GM12892 (cell line): ENCODE measurements at places on chromosomes 6 and 20.
A peak's percentile ranks its signal among the peaks of the same experiment; 100 is the strongest.

DNA sequence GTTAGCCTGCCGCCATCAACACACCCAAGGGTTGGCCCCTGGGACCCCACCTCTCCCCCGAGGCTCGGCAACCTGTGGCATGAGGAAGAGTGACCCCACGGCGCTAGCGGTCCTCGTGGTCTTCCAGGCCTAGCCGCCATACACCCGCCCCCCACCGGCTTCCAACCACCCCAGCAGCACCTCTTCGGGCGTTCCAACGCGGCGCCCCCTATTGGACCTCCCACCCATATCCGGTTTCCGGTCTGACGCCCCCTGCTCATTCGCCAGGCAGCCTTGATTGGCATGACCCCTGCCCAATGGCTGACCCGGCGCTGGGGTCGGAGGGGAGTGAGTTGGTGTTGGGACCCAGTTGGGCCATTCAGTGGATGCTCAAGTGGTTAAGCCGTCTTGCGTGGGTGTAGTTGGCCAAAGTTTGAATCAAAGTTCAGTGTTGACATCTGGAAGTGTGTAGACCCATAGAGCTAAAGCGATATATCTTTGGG is at the start of gene GNAS-AS1:
Gene GNAS-AS1 (minus strand): TSS at position 210 of the 482 bp plus-strand sequence.
- peak; percentile 81 for DNase-seq

- no peak for DNase-seq
Observed at GRCh38 chr20:37403107-37404033, 57.4 kb downstream of the SRC start.

GRCh38 chr6:133671376-133671775 is 217.5 kb upstream of the TCF21 start:
- DNase-seq: no peak

DNA sequence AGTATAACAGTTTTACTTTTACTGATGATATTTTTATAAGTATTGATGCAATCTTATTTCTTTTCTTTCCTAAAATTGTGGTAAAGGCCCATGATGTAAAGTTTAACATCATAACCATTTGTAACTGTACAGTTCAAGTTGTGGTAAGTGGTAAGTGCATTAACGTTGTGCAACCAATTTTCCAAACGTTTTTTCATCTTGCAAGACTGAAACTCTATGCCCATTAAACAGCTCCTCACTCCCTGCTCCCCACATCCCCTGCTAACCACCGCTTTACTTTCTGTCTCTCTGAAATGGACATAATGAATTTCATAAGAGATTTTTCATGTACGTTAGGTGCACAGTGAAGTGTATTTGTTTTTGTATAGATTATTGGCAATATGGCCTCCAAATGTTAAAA is 106.0 kb downstream of the PACRG start:
- DNase-seq: no peak

DNA sequence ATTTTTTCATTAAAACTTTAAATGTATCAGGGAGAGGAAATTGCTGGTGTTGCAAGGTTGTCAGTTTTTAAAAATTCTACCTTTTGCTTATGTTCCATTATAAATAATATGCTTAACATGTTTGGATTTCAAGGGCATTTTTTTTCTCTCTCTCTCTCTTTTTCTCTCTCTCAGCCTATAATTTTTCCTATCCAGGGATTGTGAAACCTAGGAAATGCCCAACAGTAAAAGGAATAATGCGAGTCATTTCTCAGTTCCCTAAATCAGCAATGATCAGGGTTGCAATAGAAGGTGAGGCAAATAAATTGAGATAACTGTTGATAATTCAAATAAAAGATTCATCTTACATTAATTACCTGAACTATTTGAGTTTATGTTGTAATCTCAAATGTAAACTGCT is 53.2 kb upstream of the IFNGR1 start:
- DNase-seq: no peak

DNA sequence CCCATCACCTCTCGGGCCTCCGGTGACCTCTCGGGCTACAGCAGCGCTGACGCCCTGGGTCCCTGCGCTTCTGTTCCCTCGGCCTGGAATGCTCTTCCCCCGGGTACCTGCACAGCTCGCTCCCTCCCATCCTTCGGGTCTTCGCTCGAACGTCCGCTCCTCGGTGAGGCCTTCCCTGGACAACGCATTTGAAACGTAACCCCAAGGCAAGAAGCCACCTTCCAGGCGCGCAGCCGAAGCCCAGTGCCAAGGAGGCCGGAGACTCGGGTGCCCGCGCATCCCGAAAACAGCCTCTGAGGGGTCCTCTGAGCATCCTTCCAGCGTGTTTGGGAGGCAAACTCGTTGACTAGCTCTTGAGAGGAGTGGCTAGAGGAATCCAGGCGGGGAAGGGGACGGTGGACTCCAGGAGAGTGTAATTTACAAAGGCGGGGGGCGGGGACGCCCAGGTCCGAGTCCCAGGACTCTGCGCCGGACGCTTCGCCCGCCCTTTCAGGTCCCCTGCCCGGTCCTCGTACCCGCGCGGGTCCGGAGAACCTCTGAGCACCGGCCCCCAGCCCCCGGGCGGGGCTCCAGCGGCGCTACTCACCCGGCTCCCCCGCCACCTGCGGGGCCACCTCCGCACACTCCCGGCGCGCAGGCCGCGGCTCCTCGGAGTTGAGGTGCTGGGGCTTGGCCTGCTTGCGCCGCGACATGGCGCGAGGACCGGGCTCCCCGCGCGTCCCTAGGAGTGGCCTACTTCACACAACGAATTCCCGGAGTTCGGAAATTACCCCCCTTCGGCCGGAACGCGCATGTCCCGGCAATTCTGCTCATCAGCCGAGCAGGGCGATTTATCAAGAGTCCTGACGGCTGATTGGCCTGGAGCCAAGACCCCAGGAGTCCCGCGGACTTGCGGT is 86.8 kb downstream of the ZFP64 start:
- DNase-seq: peak; percentile 27

DNA sequence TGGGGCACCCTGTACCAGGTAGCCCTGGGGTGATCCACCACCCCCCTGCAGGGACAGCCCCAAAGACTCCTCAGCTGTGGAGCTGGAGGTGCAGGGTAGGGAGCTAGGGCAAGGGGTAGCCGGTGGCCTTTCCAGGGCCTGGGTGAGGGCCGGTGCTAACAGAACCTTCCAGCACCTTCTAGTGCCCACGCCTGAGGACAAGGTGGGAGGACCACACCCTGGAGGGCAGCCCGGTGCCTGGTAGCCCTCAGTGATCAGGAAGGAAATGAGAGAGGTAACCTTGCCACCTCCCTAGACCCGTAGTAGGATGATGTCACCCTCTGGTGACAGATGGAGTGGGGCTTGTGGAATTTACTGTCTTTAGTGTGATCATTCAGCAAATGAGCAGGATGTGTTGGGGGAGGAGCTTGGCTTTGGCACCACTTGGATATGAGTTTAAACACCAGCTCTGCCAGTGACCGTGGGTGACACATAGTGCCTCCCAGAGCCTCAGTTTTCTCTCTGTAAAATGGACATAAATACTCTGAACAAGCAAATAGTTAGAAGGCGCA is 187.7 kb downstream of the NFATC2 start:
- no peak for DNase-seq

- no peak for DNase-seq
Observed at GRCh38 chr6:114170372-114170771, 172.5 kb downstream of the HS3ST5 start.

DNA sequence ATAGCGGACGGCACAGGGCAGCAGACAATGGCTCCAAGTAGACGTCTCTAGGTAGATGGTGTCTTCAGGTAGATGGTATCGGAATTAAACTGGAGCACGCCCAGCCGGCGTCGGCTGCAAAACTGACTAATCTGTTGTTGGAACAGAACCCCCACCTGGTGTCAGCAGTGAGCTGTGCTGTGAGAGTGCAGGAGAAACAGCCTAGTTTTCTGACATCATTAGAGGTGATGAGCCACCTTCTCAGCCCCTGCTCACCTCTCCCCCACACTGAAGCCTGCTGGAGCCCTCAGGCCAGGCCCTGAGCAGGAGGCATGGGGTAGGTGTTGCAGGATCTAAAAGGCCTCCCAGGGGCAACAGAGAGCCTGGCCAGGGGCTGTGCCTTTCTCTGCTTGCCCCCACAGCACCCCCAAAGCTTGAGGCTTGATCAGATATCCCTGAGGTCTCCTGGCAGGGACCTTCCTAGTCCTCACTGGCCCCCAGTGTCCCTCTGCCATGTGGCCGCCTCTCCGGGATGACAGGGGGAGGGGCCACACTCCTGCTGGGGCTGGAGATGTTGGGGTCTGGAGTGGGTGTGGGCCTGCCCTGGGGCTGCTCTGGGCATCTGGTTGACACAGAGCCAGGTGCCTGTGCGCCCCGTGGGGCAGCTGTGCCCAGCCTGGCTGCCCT is 6.9 kb upstream of the HELZ2 start:
- DNase-seq: peak; percentile 66

GRCh38 chr20:49279677-49280462 is 2.0 kb upstream of the ZNFX1 start:
- DNase-seq: no peak

- no peak for DNase-seq
Observed at GRCh38 chr6:54813892-54814291, 32.7 kb upstream of the FAM83B start.

- no peak for DNase-seq
Observed at GRCh38 chr20:22582964-22583772, 1.2 kb downstream of the FOXA2 start.

GRCh38 chr20:22533823-22534751 is 50.3 kb downstream of the FOXA2 start:
- no peak for DNase-seq

DNA sequence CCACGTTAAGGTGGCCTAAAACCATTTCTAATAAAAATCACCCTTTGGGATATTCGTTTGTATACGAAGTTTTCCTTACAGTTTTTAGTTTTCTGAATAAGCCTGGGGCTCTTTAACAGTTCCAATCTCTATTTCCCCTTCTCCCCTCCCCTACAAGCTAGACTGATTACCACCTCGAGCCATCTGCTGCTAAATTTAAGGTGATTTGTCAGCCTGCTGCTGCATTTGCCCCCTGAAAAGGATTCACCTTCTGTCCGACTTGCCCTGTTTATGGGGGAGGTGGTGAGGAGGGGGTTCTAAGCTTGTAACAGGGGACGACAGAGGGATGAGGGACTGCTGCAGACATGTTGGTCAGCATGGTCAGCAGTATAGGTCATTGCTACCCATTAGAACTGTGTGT is 146.3 kb downstream of the JARID2 start:
- no peak for DNase-seq

- no peak for DNase-seq
Observed at GRCh38 chr6:56647172-56647762, 4.6 kb upstream of the DST start.

DNA sequence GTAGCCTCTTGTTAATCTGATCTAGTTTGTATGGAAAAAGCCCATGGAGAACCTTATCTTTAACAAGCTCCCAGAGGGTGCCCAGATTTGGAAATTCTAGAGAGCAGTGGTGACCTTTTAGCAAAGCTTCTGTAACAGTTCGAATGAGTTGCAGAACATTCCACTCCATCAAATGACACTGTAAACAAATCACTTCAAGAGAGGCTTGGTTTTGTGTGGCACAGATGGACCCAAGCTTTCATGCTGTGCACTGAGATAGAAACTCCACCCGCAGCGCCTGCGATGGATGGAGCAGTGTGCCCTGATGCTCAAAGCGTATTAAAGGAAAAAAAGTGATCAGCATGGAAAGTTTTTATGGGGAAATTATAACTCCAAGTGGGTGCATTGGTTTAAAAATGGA is 55.1 kb upstream of the ISM1 start:
- DNase-seq: no peak

DNA sequence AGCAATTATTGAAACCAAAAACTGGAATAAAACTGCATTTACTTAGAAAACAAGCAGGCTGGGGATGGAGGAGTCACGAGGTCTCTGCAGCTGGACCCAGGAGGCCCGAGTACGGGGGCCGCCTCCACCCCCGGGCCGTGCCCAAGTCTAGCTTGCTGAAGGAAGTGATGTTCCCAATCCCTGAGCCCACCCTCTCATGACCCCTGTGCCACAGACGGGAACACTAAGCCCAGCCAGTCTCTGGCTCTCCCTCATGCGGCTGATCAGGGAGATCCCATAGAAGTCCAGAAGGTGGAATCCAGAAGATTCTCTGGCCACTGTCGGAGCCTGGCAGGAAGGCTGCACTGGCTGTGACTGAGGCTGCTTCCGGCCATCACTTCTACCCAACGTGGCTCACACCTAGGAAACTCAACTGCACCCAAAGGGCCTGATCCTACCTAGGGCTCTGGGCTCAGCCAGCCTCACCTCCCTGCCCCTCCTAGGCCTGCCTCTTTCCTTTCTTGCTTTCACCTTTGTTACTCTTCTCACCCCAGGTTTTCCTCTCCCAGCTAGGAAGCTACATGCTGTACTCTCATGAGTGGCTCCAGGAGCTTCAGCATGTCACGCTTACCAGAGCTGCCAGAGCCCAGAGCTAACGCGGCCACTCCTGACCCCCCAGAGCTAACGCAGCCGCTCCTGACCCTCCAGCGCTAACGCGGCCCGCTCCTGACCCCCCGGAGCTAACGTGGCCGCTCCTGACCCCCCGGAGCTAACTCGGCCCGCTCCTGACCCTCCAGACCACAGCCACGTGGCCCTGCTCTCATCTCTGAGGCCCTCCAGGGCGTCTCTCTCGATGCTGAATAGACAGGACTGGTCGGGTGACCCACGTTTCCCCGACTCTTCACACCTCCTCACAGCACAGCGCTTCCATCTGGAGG is 24.7 kb upstream of the HELZ2 start:
- no peak for DNase-seq

GRCh38 chr6:9360881-9361280 is 925.5 kb upstream of the SLC35B3 start:
- no peak for DNase-seq

DNA sequence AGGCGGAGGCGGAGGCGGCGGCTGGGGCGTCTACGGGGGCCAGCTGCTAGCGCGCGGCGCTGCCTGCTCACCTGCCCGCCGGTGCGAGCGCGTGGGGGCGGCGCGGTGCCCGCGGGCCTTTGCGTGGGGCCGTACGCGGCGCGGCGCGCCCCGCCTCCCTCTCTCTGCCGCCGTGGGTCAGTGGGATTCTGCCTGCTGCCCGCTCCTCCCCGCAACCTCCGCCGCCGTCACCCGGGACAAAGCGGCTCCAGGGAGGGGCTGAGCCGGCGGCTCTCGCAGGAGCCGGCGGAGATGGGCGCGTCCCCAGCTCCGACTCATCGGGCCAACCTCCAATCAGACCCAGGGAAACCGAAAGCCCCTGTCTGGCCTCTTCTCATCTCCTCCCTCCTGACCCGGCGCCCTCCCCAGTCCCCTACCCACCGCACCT is at the start of gene RCAN2:
Gene RCAN2 (minus strand): TSS at position 249 of the 427 bp plus-strand sequence.
- DNase-seq: peak; percentile 25

DNA sequence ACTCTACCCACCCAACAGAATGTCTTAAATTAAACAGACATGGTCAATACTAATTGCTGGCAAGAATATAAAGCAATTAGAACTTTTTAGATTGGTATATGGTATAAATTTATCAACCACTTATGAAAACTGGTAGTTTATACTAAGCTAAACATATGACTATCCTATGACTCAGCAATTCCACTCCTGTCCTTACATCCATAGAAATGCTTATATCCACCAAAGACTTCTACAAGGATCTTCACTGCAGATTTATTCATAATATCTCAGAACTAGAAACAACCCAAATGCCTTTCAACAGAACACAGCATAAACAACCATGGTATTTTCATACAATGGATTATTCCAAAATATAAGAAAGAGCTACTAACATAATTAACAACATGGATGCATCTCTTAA is 4.6 kb downstream of the ZNF184 start:
- no peak for DNase-seq
